Right ventricle myocardium inferior (tissue), 1 donor: ENCODE measurements at places on chromosomes 11 and 22. TPM values are rescaled to one million over a fixed set of nuclear protein-coding genes. Genes with fewer than 3 reads are reported as not detected.

The TP53I11 gene
- total RNA-seq: 59.1 TPM

The YAP1 gene
- total RNA-seq: 92.9 TPM

The MMP11 gene
- 28.0 TPM for total RNA-seq

- no peak for DNase-seq
Observed at GRCh38 chr11:10659339-10660216, 34.0 kb downstream of the IRAG1 start.

GRCh38 chr11:396511-396947 is 2.5 kb downstream of the PKP3 start:
- no peak for DNase-seq

DNA sequence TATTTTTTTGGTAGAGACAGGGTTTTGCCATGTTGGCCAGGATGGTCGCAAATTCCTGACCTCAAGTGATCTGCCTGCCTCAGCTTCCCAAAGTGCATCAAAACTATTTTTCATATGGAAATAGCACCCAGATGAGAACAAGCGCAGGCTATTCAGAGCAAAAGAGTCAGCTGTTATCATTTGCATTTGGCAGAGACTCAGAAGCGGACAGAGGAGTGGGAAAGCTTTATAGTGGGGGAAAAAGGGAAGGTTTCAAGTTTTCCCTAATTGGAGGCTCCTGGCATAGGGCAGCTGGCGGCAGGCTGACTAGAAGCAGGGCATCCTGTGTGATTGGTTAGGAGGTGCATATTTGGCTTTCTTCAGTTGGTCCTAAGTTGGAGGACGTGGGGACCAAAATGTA is 20.2 kb downstream of the ATG13 start:
- DNase-seq: no peak

- DNase-seq: no peak
Observed at GRCh38 chr11:86941871-86942599, 13.2 kb downstream of the FZD4 start.

GRCh38 chr22:24367841-24368240 is 59.6 kb upstream of the ADORA2A start:
- no peak for DNase-seq

The CALCA gene
- total RNA-seq: not detected
